Right atrium auricular region (tissue), 2 donors: ENCODE measurements at places on chromosomes 12 and 14. TPM values are rescaled to one million over a fixed set of nuclear protein-coding genes. Genes with fewer than 3 reads are reported as not detected.

SLC6A15 gene
- not detected for total RNA-seq

FAM90A1 gene
- not detected for total RNA-seq

CCDC175 gene
- total RNA-seq: not detected

EFS gene
- total RNA-seq: 4.1 TPM

SMCO2 gene
- total RNA-seq: not detected

PYM1 gene
- total RNA-seq: 20.6 TPM
